GM12865 (cell line): ENCODE measurements at places on chromosomes 12 and 14.

- peak; percentile 23 for DNase-seq
Observed at GRCh38 chr12:18864900-18865561, 127.1 kb downstream of the CAPZA3 start.

DNA sequence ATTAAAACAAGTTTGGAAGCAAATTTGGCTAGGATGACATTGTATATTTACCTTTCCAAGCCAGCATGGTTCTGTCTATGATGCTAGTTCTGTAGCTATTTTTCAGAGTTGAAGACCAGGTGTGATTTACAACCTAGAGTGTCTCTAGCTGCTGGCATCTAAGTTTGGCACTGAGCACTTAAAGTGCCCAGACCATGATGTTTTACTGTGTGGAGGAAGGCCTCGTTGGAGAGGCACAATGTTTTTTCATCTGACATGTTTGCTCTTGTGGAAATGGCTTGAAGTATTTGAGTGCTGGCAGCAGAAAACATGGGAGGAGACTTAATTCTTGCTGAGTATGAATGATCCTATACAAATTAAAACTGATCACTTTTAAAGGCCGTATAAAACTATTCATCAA is 13.0 kb upstream of the C12orf71 start:
- DNase-seq, result no peak

- no peak for DNase-seq
Observed at GRCh38 chr14:87231336-87232026, 761.5 kb downstream of the GALC start.

DNA sequence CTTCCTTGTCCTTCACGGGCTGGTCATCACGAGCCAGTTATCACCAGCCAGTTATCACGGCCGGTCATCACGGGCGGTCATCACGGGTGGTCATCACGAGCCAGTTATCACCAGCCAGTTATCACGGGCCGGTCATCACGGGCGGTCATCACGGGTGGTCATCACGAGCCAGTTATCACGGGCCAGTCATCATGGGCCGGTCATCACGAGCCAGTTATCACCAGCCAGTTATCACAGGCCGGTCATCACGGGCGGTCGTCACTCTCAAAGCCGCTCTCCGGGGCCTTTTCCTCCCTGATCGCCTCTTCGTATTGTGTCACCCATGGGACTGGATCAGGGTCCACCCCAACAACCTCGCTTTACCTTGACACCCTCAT is 13.9 kb upstream of the FBRSL1 start:
- no peak for DNase-seq

GRCh38 chr12:94080341-94081009 is 67.9 kb upstream of the PLXNC1 start:
- DNase-seq, result no peak

GRCh38 chr12:21527451-21528180 is 1.5 kb downstream of the SPX start:
- peak; percentile 75 for DNase-seq

- peak; percentile 60 for DNase-seq
Observed at GRCh38 chr14:90820958-90821357, 4.7 kb upstream of the TTC7B start.

- DNase-seq, result no peak
Observed at GRCh38 chr14:99351166-99352007, 79.4 kb upstream of the BCL11B start.

DNA sequence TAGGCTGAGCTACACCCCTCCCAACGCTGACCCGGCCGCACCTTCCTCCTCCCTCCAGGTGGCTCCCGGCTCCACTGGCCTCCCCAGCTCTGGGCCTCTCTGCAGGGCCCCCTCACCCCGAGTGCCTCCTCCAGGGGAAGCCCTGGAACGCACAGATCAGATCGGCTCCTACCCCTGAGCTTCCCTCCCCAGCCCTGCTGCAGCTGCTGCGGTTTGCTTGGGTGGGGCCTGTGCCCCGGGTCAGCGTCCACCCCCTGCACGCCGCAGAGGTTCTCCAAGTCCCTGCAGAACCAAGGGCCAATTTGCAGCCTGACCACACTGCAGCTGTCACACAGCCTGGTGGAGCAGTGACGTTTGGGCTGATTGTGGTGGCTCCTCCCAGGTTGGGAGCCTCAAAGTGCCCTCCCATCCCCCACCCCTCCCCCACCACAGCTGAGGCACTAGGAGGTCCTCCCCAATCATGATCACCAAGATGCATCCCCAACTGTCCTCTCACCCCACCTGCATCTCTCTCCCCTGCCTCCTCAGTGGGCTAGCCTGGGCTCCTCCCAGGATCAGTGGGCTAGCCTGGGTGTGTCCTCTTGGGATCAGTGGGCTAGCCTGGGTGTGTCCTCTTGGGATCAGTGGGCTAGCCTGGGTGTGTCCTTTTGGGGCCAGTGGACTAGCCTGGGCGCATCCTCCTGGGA is 12.8 kb upstream of the FBRSL1 start:
- DNase-seq, result peak; percentile 55

- DNase-seq, result no peak
Observed at GRCh38 chr14:24353559-24354481, 14.0 kb upstream of the RIPK3 start.

GRCh38 chr12:28237423-28237822 is 47.2 kb downstream of the CCDC91 start:
- no peak for DNase-seq

DNA sequence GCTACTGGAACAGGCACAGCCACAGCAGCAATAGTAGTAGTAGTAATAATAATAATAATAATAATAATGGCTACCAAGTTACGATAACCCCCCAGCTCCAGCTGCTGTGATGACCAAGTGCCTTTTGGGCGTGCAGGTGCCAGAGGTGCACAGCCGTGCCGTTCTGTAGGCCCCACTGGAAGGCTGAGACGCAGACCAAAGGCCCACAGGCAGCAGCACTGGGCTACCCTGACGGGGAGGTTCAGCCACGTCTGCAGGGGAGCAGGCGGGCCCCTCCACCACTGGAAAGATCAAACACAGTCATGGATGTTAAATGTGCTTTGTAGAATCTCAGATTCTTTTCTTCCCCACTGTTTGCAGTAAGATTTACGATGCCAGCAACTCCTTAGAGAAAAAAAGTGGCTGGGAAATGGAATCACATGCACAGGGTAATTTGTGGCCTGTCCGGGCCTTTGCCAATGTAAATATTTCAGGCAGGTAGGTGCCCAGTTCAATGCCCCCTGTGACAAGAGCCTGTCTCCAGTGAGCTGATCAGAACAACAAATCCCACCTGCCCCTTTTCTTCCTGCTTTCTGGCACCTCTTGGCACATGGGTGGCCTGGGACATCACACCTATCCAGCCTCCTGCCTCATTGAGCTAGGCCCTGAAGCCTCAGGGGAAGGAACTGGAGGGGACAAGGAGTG is 32.6 kb downstream of the CCDC85C start:
- no peak for DNase-seq

- DNase-seq, result peak; percentile 92
Observed at GRCh38 chr14:89331398-89331797, 85.6 kb downstream of the FOXN3 start.

- no peak for DNase-seq
Observed at GRCh38 chr12:122123761-122124145, 45.2 kb downstream of the MLXIP start.

GRCh38 chr12:53064613-53065436 is 14.4 kb downstream of the SPRYD3 start:
- DNase-seq, result no peak

DNA sequence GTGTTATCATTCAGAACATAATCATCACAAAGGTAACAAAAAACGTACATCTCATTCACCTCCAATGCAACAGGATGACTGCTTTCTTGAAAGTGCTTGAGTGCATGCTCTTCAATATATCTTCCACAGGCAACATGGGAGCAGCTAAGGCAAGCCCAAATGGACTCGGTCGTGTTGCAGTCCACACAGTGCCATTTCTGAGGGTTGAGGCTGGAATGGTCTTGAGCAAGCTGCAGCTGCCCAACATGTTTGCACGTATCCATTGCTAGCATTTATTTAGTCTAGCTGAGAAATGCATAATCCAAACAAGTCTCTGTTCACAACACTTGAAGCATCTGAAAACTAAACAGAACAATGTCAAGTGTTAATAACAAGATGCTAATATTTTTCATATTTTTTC is 17.3 kb downstream of the USP44 start:
- DNase-seq, result no peak

GRCh38 chr12:2353691-2354090 is 300.9 kb downstream of the CACNA1C start:
- no peak for DNase-seq

DNA sequence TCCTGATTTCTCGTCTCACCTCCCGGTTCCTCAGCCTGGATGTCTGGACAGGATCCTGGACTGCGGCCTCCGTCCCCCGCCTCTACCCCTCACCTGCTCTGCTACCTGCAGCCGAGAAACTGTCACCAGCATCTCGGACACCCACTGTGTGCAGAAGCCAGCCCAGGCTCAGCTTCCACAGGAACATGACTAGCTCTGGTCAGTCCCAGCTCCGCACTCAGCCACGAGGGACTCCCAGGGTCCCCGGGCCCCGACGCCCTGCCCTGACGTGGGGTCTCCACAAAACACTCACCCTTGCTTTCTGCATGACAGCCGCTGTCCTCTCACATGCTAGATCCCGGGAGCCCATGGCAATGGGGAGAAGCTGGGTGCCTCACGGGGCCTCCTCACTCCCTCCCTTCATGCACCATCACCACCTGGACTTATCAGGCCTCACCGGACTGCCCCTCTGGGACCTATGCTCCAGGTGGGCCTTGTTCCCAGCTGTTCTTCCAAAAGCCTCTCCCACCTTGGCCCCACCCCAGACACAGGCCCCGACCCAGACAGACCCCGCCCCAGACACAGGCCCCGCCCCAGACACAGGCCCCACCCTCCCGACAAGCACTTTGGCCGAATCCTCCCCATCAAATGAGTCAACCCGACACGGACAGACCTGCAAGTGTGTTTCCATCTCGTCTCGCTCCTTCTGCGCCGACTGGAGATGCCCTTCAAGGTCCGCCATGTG is 26.9 kb upstream of the ANKLE2 start:
- no peak for DNase-seq

DNA sequence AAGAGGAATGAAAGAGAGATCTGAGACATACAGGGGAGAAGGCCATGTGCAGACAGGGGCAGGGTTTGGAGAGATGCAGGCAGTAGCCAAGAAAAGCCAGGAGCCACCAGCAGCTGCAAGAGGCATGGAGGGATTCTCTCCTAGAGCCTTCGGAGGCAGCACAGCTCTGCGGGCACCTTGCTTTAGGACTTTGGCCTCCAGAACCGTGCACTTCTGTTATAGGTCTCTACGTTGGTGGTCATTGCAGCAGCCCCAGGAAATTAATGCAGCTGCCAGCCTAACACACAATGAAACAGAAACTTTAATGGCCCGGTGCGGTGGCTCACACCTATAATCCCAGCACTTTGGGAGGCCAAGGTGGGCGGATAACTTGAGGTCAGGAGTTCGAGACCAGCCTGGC is 14.7 kb upstream of the VRK1 start:
- DNase-seq, result no peak

GRCh38 chr14:72965249-72965648 is 39.0 kb downstream of the DCAF4 start:
- no peak for DNase-seq

DNA sequence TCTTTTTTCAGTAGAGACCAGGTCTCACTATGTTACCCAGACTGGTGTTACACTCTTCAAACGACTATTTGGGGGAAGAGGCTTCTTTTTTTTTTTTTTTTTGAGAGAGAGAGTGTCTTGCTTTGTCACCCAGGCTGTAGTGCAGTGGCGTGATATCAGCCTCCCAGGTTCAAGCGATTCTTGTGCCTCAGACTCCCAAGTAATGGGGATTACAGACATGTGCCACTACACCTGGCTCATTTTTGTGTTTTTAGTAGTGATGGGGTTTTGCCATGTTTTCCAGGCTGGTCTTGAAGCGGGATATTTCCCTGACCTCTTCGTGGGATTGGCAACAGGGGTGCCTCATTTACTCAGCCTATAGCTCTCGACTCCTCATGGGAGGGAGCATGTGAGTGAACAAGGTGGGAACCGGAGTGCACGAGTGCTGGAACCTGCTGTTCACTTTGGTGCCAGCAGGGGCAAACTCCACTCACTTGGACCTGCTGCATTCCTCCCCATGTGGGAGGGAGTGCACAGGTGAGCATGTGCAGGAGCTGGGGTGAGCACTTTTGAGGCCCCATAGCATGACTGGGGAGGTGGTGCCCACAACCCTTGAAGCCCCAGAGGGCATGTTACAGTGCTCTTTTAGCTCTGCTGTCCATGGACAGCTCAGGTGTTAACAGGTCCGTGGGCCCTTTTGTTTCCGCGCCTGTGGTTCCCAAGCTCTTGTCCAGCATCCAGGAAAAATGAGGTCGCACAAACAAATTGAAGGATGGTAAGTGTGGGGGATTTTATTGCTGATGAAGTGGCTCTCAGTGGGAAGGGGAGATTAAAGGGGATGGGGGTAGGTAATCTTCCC is 79.1 kb upstream of the HECTD1 start:
- peak; percentile 41 for DNase-seq

GRCh38 chr14:64591809-64592208 is 42.0 kb downstream of the PPP1R36 start:
- no peak for DNase-seq

DNA sequence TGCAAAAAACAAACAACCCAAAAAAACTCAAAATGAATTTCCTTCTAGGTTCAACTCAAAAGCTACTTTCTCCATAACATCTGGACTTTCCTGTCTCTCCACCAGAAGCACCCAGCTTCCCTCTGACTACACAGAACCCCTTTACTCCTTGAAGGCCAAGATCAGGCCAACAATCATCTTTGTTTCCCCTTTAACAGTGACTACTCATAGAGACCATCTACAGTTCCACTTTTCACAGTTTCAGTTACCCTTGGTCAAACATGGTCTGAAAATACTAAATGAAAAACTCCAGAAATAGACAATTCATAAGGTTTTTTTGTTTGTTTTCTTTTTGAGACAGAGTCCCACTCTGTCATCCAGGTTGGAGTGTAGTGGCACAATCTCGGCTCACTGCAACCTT is 11.8 kb downstream of the GCH1 start:
- DNase-seq, result peak; percentile 74

DNA sequence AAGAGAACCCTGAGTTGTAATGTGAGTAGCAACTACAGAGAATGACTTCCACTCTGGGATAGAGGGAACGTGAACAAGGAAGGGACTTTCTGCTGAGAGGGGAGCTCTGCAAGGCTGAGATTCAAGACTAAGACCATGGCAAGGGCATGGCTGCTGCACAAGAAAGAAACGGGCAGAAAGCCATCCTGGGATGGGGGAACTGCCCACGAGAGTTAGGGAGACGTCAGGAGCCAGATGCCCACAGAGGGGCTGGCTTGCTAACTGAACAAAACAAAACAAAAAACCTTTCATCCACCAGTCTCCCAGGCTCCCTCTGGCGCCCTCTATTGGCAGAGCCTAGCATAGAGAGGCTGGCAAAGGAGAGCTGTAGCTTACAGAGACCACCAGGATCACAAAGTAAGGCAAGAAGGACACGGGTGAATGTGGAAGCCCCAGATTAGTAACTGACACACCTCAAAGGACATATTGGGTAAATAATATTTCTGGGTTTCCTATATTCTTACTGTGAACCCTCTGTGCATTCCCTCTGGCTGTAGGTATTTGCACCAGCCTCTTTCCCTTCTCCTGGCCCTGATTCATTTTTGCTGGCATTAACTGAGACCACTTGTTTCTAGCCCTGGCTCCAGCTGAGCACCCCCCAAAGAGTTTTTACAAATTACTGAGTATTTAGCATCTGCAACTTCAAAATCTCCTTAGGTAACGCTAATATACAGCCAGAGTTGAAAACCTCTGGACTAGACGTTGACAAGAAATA is 338.3 kb downstream of the EMP1 start:
- DNase-seq, result peak; percentile 60
